ENCODE measurements at places on chromosomes 3 and 15.

- DNase-seq, result no peak
These were observed 172.2 kb downstream of the LPP start for GRCh38 chr3:188326111-188326510.

DNA sequence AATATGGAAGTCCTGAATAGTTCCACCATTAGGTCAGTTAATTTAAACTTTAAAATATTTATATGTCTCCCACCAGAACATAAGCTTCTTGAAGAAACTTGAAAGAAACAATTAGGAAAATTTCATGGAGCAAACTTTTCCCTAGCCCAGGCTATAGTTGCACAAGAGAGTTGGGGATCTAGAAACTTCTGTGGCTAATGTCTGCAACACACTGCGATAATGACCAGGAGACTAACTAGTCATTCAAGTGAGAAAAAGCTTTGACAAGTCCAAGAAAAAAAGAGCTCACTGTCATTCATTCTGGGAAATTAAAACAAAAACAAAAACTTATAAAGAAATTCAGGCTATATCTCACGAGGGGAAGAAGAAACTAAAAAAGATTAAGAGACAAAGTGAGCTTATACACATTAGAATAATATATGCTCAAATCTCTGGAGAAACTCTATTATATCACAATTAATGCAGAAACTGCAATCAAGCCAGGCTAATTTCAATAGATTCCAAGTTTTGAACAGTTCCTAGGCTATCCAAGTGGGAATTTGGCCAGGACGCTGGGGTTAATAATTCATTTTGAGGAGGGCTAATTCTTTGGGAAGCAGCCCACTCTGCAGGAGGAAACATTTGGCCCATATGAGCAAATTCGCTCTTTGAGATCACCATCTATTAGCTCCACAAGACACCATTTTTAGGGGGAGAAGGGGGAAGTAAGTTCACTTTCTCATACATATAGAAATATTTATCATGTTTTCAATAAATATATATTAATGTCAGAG is 134.6 kb downstream of the MEIS2 start:
- DNase-seq, result no peak

GRCh38 chr15:41774882-41775417 is 666 bp downstream of the MAPKBP1 start:
- DNase-seq, result no peak

DNA sequence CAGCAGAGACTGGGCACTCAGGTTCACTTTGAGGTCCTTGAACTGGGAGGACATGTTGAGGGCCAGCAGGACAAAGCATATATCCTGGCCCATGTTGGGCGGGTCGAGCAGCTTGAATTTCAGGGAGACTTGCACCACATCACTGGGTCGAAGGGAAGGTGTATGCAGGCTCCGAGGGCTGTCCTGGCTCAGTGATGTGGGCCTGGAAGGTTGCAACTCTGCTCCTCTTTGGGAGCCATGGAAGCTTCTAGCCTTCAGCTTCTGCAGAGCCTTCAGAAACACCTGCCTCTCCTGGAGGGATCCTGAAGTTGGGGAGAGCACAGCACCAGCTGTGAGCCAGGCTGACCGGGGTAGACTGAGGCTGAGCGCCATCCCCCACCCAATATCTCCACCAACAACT is 14.7 kb upstream of the EPB42 start:
- no peak for DNase-seq

DNA sequence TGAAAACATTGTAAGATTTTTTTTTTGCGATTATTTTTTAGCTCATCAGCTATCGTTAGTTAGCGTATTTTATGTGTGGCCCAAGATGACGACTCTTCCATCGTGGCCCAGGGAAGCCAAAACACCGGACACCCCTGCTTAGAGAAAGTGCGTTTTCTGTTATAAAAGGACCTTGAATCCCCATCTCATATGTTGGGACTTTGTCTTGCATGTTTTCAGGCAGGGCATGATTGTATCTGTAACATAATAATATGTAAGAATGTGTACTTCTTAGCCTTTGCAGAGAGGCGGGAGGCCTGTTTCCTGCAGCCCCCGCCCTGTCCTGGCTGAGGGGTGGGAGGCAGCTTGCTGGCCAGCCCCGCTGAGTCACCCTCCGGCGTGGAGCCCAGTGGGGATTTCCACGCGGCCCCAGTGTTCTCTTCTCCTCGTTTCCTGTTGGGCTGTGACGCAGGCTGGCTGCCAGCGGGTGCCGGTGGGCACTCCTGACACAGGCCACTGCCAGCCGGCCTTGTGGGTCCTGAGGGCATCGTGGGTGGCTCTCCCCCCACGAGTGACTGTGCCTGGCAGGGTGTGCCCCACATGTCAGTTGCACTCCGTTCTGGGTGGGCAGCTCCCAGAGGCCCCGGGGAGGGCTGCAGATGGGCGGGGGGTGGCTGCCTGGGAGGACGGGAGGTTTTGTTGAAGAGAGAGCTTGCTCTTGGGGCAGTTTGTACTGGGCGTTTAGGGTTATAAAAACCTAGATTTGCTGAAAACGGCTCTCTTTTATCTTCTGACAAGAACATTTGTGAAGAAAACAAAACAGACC is 55.6 kb downstream of the SMAD3 start:
- no peak for DNase-seq

GRCh38 chr15:33059184-33059583 is 135.3 kb downstream of the FMN1 start:
- DNase-seq, result no peak

DNA sequence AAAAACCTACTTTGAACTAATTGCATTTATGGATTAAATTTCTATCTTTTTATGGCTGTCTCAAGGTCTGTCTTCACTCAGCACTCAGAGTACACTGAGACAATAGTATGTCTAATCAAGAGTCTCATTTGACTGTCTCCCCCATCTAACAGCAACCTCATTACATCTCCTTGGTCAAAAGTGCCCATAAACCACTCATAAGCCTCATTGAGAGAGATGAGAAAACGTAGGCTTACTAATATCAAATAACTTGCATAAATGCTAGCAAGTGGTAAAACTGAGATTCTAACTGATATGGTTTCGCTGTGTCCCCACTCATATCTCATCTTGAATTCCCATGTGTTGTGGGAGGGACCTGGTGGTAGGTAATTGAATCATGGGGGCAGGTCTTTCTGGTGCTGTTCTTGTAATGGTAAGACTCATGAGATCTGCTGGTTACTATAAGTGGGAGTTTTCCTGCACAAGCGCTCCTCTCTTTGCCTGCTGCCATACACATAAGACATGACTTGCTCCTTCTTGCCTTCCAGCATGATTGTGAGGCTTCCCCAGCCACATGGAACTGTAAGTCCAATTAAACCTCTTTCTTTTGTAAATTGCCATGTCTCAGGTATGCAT is 113.9 kb downstream of the TFDP2 start:
- no peak for DNase-seq

GRCh38 chr15:57376696-57377477 is 582 bp downstream of the CGNL1 start:
- DNase-seq, result peak; percentile 13

DNA sequence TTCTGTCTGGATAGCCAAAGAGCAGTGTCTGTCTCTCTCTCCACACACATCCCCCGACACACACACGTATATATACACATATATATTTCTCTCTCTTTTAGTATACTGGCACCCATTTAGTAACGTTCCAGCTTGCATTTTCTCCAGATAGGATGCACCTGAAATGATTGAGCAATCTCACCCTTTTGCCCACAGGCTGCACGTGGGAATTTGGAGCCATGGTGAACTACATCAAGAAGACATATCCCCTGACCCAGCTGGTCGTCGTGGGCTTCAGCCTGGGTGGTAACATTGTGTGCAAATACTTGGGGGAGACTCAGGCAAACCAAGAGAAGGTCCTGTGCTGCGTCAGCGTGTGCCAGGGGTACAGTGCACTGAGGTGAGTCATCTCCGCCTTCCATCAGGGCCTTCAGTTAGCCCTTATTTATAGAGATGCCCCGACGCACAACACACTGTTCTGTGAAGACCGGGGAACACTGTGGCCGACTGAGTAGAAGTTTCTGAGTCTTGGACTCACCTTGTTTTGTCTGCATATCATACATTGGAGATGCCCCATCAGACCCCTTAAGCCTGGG is 45.7 kb downstream of the RLBP1 start:
- no peak for DNase-seq

- no peak for DNase-seq
These were observed 461.9 kb downstream of the FOXP1 start for GRCh38 chr3:71121429-71122167.

GRCh38 chr3:98733812-98734281 is 29.3 kb upstream of the ST3GAL6 start:
- no peak for DNase-seq

DNA sequence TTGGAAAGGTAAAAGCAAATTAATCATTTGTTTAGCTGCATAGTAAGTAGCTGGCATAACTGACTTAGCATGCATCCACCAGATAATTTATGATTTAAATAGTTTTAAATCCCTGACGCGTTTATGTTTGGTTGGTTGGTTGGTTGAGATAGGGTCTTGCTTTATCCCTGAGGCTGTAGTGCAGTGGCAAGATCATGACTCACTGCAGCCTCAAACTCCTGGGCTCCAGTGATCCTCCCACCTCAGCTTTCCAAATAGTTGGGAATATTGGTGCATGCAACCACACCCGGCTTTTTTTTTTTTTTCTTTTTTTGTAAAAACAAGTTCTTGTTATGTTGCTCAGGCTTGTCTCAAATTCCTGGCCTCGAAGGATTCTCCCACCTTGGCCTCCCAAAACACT is 263.4 kb downstream of the MCTP2 start:
- no peak for DNase-seq

- DNase-seq, result peak; percentile 21
These were observed 229.0 kb downstream of the ITPR1 start for GRCh38 chr3:4722103-4722502.

DNA sequence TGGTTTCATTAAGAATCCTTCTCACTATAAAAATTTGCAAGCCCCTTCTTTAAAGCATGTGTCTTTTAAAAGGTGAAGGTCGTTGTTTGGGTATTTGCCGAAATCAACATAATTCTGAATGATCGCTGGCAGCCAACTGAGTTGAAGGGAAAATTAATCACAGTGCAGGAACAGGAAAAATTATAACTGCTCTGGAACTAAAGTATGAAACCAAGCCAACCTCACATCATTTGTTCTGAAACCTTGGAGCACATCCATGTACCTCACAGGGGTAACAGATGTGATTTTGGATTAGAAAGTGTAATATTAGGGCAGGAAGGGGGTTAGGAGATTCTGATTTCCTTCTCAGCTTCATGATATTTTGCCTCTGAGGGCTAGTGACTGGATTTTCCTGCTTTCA is 52.2 kb upstream of the PTX3 start:
- DNase-seq, result no peak

DNA sequence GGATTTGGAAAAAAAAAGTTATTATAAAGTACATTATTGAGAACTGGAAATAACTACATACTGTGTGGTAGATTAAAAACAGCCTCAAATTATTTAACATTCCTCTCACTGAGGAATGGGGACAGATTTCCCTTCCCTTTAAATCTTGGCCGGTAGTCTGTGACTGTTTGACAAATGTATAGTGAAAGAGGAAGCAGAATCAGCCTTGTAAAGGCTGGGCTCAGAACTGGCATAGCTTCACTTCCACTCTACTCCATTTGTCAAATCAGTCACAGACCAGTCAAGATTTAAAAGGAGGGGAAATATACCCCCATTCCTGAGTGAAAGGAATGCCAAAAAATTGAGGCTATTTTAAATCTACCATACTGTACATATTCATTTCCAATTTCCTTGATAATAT is 18.2 kb upstream of the B4GALT4 start:
- no peak for DNase-seq

GRCh38 chr3:62529230-62529629 is 155.9 kb upstream of the FEZF2 start:
- peak; percentile 35 for DNase-seq

DNA sequence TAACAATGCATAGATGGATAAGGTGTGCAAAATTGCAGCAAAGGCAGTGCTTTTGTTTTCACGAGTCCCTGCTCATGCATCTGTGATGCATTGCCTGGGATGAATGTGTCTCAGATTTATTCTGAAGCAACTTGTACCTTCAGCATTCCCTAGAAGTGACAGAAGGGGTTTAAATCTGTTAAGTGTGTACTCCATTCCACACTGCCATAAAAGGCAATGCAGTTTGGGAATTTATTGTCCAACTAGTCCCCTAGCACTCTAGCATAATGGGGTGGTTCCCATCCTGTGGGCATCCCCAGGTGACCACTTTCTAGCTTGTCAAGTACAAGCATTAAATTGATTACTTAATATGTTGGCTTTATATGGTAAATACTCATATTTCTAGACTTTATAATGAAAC is 306.5 kb upstream of the CBLB start:
- DNase-seq, result no peak

- no peak for DNase-seq
These were observed 79.7 kb upstream of the ZNF280D start for GRCh38 chr15:56812961-56813360.

DNA sequence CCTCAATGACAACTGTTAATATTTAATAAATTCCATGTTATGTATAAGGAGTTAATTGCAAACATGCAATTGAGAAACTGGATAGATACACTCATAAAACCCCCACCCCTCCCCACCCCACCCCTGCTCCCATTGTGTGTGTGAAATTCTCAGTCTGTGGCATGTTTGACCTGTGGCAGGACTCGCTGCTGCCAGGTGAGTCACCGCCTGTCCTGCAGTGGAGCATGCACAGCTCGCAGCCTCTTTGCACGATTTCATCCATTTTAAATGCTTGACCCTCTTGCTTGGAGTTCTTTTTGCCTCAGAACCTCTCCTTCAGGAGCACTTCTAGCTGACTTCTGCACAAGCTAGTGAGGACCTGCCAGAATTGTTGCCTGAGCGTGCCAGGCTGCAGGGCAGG is 5.3 kb upstream of the APEH start:
- no peak for DNase-seq

GRCh38 chr3:150798122-150798618 is 35.2 kb upstream of the SIAH2 start:
- no peak for DNase-seq

GRCh38 chr3:56858331-56858730 is 56.6 kb upstream of the ARHGEF3 start:
- no peak for DNase-seq

DNA sequence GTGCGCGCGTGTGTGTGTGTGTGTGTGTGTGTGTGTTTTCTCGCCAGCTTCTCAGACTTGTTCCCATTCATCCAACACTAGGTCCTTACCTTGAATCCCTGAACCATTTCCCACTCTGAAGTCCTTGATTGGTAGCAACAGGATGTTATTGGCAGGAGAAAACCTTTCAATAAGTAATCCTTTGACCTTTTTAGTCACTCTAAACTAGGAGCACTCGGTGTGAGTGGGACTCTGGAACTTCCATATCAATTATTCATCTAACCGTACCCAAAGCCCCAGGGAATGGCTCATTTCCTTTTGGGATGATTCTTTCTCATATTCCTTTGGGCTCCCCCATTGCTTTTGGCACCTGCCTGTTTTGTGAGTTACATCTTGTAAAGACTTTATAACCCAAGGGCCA is 140.2 kb upstream of the SPRED1 start:
- no peak for DNase-seq

GRCh38 chr15:57069423-57069822 is 151.0 kb downstream of the TCF12 start:
- no peak for DNase-seq

GRCh38 chr3:140994316-140994715 is 52.7 kb downstream of the SLC25A36 start:
- DNase-seq, result no peak
